Stimulated activated CD4-positive, alpha-beta T cell treated with anti-CD3 and anti-CD28 coated beads, TNF-alpha, amount 100 ng/mL, for 48 hours (primary cell): ENCODE measurements at places on chromosomes 3 and 15.

DNA sequence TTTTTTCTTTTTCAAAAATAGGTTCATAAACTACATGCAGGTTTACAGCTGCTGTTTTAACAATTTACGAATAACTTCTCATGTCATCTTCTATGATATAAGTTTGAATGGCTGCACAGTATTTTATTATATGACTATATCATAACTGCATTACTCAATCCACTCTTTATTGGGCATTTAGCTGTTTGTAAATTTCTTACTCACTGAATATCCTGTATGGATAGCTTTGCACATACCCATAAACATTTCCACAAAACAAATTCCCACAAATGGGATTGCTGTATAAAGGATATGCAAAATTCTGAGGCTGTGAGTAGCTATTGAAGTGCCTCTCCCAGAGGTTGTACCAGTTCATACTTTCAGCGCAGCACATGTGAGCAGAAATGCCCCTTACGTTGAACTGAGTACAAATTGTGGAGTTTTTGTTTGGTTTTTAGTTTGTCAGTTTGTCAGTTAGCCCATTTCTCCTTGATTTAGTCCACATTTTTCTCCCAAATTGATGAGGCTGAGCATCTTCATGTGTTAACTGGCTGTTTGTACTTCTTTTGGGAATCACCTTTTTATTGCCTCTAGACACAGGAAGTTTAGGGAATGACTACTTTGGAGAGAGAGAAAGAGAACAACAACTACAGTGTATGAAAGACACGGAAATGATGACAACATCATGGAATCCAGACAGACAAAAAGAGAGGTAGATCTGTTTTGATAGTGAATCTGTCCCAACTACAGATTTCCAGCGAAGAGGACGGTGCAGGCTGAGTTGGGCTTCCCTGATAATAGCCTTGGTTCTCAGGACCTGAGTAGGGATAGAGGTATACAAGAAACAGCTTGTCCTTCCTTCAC, 24.8 kb downstream of the TTC23 start:
- DNase-seq, result no peak

- DNase-seq, result no peak
Measured at GRCh38 chr3:114207768-114208167, 28.9 kb upstream of the DRD3 start.

- DNase-seq, result no peak
Measured at GRCh38 chr3:144096016-144096415, 124.4 kb downstream of the DIPK2A start.

DNA sequence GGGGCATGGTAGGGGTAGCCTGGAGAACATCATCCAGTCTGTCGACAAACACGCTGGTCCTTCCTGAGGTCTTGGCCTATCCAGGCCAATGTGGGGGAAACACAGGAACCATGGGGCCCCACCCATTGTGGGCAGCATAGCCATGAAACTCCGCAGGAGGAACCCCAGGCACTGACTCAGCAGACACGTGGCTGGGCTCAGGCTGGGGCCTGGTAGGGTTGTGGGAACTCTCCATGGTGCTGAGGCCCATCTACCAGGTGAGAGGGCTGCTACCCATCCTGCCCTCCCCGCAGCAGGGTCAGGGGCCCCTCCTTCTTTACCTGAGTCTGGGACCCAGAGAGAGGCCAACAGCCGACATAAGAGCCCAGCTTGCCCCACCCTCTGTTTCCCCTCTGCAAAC, 22.6 kb upstream of the CACNA2D2 start:
- DNase-seq, result peak; percentile 65

DNA sequence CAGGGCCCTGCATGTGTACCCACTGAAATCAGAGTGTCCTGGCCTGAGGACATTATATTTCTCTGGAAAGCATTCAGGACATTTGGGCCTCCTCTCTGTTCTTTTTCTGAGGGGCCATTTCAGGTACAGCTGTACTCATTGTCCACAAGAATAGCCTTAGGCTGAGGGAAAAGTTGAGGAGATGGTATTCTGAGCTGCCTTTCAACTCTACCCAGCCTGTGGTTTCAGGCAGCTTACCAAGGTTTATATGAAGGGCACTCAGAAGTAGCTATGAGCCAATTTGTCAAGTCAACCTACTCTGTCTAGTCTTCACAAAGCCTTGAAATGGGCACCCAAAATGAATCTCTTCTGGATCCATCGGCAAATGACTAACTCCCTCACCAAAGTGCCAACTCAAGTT, 9.4 kb downstream of the ATP13A4 start:
- DNase-seq, result no peak

GRCh38 chr3:189756582-189757078, 125.4 kb downstream of the TP63 start:
- no peak for DNase-seq

GRCh38 chr15:99682455-99682854, 50.8 kb downstream of the LYSMD4 start:
- DNase-seq, result no peak

- DNase-seq, result no peak
Measured at GRCh38 chr3:129461461-129462146, 21.6 kb downstream of the IFT122 start.

- no peak for DNase-seq
Measured at GRCh38 chr3:151133175-151133574, 47.7 kb downstream of the MED12L start.
